ENCODE measurements at places on chromosomes 7 and 10.

DNA sequence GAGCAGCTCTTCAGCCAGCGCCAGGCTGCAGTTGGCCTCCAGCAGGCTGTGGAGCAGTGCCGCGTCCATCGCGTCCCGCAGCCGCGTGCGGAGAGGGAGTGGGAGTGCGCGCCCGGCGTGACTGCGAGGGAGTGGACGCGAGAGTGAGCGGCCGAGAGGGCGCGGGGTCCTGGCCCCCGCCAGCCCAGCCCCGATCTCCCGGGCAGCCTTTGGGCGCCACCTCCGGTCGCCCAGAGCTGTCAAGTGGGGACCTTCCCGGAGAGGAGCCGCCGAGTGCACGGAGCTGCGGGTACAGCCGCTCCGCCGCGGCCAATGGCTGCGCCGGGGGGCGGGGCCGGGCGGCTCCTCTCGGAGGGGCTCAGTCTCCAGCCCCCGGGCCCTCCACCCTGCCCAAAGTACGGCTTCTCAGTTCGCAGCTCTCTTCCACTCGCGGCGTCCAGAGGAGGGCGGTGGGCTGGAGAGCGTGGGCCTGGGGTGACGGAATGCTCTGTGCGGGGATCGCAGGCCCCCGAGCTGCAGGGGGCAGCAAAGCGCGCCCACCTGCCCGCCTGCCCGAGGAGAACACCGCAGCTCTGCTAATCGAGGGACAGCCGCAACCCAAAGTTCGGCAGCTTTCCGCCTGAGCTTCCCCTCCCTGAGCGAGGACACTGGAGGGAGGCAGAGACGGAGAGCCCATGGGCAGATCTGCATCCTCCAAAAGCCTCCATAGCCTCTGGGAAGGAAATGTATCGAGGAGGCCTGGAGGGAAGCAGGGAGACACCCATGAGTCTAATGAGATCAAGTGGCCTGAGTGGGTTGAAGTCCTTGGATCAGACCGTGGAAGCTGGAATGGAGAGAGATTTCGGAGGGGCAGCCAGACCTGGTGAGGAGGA is at the start of gene CRHR2:
CRHR2 (minus strand) TSS at position 245 of the 872 bp plus-strand sequence; CDS start at position 69, 176 bp downstream.
- peak; percentile 14 for DNase-seq

GRCh38 chr10:128073890-128074289 is 52.3 kb downstream of the MKI67 start:
- no peak for DNase-seq

GRCh38 chr7:105691082-105691679 is 109.9 kb upstream of the EFCAB10 start:
- no peak for DNase-seq

DNA sequence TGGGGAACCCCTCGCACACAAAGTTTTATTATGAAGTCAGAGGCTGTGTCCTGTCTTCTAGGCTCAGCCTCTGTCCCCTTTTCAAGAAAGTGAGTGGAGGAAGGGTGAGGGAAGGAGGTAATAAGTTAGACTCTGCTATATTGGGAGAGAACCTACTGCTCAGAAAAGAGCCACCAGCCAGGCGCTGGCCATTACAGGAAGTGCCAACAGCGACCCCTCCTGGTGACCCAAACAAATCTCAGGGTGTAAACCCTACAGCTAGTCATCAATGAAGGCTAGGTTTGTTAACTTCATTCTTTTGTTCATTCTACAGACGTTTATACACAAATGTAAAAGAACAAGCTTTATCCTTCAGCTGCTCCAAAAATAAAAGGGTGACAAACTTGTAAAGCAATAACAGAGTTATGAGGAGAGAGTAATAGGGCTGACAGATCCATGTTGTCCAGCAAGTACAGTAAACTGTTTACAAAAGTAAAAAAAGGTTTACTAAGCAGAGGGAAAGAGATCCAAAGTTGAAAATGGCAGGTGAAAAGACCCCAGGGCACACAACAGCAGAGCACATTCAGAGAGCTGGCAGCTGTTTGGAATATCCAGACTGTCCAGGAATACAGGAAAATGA is 82.7 kb downstream of the FAM204A start:
- no peak for DNase-seq

GRCh38 chr10:71969929-71970328 is 5.7 kb downstream of the CHST3 start:
- DNase-seq = no peak

GRCh38 chr7:110918949-110919548 is 171.9 kb upstream of the LRRN3 start:
- no peak for DNase-seq

DNA sequence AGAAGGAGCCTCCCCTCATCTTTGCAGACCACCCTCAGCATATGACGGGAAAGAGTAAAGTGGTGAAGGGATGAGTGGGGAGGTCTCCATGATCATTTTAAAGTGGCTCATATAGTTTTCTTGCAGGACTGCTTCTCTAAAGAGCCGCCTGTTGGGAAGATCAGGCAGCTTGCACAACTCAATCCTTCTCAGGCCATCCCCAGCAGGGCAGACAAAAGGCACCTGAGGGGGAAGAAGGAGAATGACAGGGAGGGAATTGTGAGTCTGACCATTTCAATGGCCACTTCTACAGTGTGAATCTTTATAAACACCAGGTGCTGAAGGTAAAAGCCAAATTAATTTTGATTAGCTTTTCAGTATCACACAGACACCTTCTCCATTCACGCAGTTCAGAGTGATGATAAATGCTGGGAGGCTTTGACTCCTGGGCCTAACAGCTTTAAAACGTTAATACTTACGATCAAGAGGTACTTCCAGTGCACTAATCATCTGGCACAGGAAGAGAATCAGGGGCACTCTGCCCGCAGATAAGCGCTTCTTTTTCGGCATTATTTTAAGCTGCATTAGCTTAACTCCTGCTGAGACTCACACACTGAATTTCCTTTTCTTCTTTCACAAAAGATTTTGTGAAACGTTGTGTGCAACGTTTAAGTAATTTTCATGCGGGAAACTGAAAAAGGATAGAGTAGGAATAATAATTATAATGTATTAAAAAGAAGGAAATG is 109.5 kb upstream of the LAMB4 start:
- DNase-seq = no peak

DNA sequence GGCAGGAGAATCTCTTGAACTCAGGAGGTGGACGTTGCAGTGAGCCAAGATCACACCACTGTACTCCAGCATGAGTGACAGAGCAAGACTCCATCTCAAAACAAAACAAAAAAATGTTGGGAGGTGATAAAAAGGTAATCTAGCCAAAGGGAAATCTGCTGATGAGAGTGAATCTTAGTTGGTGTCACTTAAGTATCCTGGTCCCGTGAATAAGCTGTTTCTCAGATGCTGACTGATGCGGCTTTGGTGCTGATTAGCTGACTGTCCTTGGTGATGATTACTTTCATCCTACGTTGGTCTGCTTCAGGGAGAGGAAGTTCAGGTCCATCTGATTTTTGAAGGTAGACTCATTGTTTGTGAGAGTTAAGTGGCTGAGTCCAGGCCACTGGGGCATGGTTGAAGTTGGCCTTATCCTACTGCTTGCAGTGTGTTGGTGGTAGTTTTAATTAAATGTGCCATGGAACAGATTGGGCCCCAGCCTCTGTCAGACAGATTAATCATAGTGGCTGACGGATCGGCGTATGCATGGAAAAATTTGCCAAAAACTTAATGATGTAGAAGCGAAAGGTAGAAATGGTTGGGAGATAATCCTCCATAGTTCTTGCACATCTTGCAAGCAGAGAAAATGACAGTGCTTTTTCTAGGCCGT is 17.4 kb upstream of the TMEM236 start:
- DNase-seq = no peak

DNA sequence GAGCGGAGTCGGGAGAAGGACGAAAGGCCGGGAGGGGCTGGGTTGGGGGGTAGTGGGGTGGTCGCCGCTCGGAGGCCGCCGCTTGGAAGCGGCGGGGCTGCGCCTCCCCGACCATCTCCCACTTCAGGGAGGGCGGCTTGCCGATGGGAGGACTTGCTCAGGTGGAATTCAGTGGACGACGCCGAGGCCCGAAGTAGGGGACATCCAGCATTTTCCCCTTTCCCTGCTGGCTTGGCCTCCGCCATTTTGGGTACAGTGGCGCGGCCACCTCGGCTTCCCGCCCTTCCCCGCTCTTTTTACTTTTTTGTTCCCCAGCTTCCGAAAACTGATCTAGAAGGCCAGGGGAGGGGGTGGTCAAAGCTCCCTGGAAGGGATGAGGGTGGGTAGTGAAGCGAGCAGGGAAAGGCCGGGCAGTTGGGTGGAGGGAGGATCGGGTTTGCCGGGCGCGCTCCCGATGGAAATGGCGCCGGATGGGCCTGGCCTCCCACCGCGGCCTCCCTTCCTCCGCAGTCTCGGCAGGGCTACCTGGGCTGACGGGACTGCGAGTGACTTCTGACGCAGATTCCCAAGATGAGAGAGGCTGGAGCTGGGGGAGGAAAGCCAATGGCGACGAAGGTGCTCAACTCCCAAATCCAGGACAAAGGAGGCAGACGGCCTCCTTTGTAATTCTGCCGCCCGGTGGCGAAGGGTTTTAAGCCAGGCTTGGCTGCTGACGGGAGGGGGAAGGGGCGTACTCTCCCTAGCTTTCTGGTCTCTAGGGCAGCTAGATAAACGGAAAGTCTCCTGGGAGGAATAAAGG is at the start of gene PBLD:
PBLD (minus strand) TSS at position 670 of the 799 bp plus-strand sequence. CDS start 26,084 bp downstream, outside the sequence.
- peak; percentile 52 for DNase-seq

DNA sequence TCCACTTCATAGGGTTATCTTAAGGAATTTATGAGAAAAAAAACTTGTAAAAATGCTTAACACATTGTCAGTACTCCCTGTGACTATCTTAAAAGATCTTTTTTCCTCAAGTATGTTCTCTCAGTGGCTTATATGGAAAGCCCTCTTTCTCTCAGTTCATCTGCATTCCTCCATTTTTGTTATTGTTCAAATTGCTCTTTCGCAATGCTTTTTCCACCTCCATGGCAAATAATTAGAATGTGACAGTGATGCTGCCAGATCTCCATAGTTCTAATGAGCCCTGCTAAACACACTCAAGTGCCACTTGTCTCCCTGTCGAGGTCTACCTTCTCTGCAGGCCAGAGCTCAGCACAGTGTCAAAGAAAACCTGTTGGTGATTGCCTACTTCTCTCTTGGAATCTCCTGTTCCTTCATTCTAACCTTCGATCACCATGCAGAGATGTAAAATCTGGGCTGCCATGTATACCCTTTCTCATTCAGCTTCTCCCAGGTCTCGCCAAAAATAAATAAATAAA is 37.2 kb upstream of the ABCB5 start:
- no peak for DNase-seq

- DNase-seq = no peak
These were observed 20.2 kb downstream of the GNAI1 start for GRCh38 chr7:80154656-80155333.

- no peak for DNase-seq
These were observed 83.5 kb upstream of the FZD1 start for GRCh38 chr7:91180746-91181145.

GRCh38 chr7:24024276-24025068 is 259.5 kb upstream of the NPY start:
- DNase-seq = no peak

DNA sequence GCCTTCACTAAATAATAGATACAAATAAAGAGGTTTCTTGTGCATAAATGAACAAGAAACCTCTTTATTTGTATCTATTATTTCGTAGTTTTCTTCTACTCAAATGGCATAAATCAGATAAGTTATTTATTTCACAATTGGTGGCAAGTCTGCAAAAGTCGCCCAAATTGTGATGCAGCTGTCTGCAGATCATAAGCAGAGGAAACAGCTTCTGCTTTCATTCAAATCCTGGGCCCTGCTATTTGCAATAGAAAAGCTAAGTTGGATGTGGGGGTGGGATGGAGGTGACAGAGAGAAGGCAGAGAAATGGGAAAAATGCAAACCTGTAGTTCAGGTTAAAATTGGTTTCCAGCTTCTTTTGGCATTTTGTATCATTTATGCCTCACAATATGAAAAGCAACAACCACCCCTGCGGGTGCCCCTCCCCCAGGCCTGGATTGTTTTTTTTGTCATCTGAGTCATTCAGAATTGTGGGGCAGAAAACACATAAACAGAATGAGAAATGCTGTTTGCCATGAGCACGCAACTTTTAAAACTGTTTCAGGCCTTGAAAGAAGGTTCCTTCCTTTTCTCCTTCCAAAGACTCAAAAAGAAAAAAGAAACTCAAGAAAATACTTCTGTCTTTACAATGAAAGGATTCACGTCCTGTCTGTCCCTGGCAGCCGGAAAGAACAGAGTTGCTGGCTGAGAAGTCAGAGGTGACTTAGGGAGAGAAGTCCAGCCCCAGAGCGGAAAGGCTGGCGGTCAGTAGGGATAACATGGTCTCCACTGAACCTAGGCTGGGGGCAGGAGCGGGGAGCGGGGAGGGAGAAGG is 132.9 kb downstream of the BAMBI start:
- no peak for DNase-seq

All from effector CD8-positive, alpha-beta T cell (primary cell).